SW 1271 (cell line): ENCODE measurements at places on chromosomes 1 and 21.

GRCh38 chr1:61259379-61260148 lies 177.2 kb downstream of the NFIA start:
- no peak for DNase-seq

GRCh38 chr1:3283849-3284248 lies 170.6 kb upstream of the ARHGEF16 start:
- DNase-seq = no peak

DNA sequence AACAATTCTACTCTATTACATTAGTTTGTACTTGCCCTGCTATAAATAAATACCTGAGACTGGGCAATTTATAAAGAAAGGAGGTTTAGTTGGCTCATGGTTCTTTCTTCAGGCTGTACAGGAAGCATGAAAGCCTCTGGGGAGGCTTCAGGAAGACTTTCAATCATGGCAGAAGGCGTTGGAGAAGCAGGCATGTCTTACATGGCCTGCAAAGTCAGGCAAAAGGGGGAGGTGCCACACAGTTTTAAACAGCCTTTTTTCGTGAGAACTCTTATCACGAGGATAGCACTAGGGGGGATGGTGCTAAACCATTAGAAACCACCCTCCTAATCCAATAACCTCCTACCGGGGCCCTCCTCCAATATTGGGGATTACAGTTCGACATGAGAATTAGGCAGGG lies 102.9 kb downstream of the DYRK1A start:
- DNase-seq = no peak

- DNase-seq = no peak
Observed at GRCh38 chr1:99590578-99591209, 55.2 kb upstream of the PALMD start.

DNA sequence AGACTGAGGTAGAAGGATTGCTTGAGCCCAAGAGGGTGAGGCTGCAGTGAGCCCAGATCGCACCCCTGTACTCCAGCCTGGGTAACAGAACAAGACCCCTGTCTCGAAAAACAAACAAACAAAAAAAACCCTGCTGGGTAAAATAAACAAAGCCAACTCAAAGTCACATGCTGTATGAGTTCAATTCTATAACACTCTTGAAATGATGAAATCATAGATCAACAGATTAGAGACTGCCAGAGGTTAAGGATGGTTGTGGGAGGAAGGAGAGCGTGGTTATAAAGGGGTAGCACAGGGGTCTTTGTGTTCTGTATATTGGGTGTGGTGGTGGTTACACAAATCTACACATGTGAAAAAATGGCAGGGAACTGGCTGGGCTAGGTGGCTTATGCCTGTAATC lies 62.5 kb downstream of the TAS1R2 start:
- DNase-seq = no peak

DNA sequence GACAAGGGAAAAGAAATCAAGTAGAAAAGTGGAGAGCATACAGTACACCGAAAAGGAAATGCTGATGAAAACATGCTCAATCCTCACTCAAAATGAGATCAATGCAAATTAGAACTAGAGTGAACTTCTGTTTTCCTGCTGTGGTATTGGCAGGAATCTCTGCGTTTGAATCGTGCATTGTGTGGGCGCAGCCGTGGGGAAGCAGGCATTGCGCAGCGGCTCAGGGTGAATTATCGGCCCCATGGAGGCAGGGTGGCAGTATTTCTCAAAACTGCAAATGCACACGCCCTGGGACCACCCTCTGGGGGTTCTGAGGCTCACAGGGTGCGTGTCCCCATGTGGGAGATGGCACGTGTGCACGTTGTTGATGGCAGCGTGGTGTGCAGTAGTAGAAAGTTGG lies 140.6 kb downstream of the PEX14 start:
- DNase-seq = no peak

GRCh38 chr1:230786385-230786753 lies 39.2 kb downstream of the CAPN9 start:
- DNase-seq = no peak

DNA sequence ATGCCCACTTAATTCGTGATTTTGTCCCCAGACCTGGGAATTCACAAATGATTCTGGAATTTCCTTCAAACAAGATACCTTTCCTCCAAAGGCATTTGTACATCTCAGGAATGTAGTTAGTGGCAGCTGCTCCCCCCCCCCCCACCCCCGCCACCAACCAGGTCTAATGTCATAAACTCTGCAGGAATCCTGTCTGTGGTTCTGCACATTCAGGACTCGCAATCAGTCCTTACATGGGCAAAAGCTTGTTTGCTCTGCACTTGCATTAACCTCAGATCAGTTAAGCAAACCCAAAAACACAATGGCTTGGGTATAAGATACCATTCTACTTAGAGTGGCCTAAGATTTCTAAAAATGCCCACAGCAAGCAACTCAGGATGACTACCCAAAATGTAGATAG lies 143.8 kb downstream of the TGFB2 start:
- DNase-seq = no peak

GRCh38 chr1:147760481-147761260 lies at the start of gene GJA5:
Gene GJA5 (minus strand): TSS chr1:147760602. CDS start chr1:147759238, 1,364 bp downstream.
- no peak for DNase-seq

GRCh38 chr1:226654046-226654667 lies 84.9 kb downstream of the ITPKB start:
- DNase-seq = no peak

DNA sequence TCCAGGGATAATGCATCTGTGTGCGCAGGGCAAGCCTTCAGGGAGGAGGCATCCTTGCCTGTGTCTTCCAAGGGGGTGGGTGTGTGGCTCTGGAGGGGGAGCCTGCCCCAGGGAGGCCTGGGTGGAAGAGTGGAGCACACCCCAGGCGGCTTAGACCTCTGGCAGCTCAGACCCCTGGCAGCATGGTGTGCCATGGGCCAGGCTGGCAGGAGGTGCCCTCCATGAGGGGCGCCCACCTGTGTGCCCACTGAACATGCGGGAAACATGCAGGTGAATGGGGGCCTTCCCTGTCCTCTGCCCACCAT lies 1.1 kb upstream of the PANK4 start:
- DNase-seq = no peak

DNA sequence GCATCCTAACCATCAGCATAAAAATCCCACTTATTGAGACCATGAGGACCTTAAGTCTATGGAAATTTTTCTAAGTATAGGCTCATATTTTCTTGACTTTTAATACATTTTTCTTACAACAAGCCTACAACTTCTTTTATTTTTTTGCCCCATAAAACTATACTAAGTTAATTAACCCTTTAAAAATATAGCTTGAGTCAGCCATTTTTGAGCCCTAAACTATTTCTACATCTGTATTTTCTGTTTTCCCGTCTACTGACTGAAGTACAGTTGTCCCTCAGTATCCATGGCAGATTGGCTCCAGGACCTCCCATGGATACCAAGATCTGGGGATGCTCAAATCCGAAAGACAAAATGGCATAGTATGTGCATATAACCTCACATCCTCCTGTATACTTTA lies 55.0 kb downstream of the CHD1L start:
- no peak for DNase-seq

GRCh38 chr1:62128745-62129144 lies 65.9 kb upstream of the L1TD1 start:
- DNase-seq = no peak

- DNase-seq = no peak
Observed at GRCh38 chr1:181855380-181855779, 206.1 kb downstream of the ZNF648 start.

DNA sequence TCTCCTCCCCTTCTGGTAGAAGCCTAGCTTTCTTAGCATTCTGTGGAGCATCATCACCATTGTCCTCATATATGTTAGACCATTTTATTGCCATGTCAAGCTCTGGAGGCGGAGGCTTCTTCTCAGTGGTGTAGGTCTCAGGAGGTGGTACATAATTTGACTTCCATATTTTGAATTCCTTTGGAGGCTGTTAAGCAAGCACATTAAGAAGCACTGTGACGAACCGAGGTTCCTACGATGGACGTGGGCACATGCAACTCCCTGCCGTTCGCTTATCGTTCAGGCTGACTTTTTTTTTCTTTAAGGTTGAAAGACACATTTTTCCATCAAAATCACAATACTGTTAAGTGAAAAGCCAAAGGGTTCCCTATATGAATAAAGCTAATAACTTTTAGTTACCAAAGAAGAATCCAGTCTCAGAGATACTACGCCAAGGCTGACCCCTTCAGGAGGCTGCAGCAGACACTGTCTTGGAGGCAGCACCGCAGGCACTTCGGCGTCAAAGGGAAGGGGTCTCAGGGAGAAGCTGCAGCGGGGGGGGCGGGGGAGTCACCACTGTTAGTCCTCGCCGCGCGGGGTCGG lies 835 bp downstream of the C1orf52 start:
- no peak for DNase-seq

GRCh38 chr1:232705815-232706575 lies 76.1 kb upstream of the SIPA1L2 start:
- no peak for DNase-seq

DNA sequence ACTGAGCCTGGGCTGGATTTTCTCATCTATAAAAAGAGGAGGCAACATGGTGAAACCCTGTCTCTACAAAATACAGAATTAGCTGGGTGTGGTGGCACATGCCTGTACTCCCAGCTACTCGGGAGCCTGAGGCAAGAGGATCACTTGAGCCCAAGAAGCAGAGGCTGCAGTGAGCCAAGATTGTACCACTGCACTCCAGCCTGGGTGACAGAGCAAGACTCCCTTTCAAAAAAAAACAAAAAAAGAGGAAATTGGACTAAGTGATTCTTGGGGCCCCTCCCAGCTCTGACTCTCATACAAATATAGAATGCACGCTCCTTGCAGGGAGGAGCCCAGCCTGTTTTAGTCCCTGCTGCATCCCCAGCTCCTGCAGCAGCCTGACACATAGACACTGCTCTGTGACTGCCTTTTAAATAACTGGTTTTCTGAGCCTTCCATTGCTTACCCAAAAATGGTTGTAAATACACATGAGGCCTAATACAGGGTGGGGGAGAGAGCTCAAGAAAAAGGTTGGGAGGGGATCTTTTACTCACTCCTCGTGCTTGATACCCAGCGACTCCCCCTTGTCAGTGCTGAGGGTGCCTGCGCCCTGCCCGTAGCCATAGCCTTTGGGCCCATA lies 17.2 kb downstream of the CSRP1 start:
- no peak for DNase-seq

DNA sequence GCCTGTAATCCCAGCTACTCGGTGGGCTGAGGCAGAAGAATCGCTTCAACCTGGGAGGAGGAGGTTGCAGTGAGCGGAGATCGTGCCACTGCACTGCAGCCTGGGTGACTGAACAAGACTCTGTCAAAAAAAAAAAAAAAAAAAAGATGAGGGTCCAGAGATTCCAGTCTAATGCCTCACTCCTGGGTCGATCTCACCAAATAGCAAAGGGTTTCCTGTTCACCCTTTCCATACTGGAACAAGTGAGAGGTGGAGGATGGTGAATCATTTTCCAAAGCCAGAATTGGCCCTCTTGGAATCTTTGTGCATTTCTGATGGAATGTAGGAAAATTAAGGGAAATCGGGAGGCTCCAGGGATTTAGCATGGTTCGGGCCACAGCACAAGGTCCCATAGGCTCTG lies 58.1 kb upstream of the ZNF648 start:
- no peak for DNase-seq

DNA sequence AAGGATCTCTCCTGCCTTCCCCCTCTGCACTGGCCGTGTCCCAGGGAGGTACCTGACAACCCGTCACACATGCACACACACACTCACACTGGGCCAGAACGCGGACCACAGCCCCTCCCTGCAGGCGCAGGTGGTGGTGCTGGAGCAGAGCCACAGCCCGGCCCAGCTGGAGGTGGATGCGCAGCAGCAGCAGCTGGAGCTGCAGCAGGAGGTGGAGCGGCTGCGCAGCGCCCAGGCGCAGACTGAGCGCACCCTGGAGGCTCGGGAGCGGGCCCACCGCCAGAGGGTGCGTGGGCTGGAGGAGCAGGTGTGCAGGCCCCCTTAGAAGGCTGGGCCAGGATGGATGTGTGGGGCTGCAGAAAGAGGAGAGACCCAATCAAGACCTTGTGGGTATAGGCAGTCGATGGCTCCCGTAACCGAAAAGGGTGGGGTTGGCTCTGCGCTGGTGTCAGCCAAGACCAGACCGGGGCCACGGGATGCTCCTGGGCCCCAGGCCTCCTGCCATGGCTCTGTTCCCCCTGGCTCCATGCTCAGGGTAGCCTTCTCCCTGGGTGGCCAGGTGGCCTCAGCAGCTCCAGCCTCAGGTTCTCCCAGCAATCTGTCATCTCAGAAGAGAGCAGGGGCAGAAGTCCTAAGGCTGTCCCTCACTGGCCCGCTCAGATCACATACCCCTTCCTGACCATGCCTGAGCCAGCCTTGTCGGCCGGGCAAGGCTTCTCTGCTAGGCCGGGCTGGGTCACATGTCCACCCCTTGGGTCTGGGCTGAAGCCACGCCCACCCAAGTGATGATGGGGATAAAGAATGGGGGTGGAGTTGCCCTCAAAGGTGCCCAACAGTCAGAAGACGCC lies 8.9 kb downstream of the MFAP2 start:
- no peak for DNase-seq

DNA sequence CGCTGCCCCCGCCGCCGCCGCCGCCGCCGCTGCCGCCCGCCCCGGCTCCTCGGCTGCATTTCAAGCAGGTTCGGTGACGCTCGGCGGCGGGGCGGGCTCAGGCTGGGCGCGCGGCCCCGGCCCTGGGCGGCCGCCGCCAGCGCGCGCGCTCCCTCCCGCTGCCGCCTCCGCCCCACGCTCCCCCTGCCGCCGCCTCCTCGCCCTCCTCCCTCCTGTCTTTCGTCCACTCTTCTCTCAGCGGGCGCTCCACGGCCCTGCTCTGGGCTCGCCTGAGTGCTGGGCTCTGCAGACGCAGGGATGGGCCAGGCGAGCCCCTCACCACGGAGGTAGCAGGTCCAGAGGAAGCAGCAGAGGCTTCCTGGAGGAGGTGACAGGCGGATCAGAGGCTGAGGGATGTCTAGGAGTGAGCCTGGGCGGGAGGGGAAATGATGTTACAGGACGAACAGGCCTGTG lies at the start of gene LRP8:
Gene LRP8, minus strand, starts transcription at position 62 of the 453 bp plus-strand sequence. CDS start 158 bp downstream, outside the sequence.
- peak; percentile 54 for DNase-seq

- DNase-seq = no peak
Observed at GRCh38 chr1:52739699-52740467, 13.6 kb downstream of the ZYG11B start.

DNA sequence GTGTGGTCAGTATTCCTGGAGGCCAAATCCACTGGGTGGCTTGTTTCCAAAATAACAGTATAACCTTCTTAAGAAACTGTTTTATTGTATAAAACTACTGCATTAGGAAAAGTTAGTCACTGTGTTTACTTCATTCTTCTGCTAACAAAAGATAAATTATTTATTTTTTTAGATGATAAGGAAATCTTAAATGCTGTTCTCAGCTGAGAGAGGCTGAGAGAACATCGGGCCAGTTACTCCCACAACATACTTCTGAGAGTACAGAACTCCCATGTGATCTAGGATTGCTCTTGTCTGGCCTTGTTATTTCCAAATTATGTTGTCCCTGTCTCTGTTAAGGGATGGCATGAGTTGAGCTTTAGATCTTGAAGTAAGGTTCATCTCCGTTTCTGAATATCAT lies 96.7 kb upstream of the CXADR start:
- no peak for DNase-seq
